ENCODE measurements at places on chromosomes 7 and 10.

GRCh38 chr10:2228320-2228901 is 491.1 kb upstream of the ADARB2 start:
- DNase-seq, result no peak

DNA sequence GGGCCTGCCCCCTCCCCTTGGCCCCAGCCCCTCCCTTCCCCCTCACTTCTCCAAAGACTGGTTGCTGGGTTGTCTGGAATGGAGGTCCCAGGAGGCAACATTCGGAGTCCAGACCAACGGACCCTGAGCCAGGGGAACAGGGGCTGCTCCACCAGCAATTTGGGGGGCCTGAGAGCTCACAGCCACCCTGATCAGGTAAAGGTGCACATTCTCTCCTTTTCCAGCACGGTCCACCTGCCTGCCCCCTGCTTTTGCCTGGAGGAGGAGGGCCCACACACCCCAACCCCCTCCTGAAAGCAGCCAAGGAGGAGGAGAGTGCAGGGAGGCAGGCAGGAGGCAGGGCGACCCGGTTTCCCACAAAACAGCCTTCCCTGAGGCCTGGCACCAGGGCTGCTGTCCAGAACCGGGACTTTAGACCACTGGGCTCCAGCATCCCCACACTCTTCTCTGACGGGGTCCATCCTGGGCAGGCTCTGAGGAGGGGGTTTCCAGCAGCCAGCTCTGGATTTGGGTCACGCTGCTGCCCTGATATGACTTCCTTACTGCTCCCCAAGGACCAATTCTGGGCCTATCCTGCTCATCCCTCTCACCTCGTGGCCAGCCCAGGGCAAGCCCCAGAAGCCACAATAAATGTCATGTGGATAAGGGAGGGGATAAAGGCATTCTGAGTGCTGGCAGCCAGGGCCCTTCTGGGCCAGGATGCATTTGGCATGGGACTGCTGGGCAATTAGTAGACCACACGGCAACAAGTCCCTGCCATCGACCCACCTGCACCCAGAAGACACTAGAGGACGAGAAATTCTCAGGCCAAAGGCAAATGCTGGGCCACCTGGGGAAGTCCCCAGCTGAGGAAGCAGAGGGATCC is 1.1 kb upstream of the CAMK2B start:
- no peak for DNase-seq

- no peak for DNase-seq
These were observed 25.4 kb downstream of the CYP2C9 start for GRCh38 chr10:94963901-94964300.

DNA sequence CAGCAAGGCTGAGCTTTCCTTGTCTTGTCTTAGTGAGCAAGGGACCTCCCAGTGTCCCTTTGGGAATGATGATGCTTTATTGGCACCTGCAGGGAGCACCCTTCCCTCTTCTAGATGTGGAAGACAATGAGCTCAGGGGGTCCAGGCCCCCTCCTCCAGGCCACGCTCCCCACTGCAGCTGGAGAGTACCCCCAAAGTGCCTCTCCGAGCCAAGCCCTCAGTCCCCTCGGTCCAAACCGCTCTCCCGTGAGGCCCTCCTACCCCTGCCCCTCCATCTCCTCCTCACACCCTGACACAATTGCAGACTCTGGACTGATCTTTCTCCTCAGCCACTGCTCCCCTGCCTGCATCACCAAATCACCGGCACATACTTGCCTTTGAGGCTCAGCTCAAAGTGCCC is 16.7 kb downstream of the RBP3 start:
- no peak for DNase-seq

GRCh38 chr7:1566687-1567048 is 3.2 kb downstream of the PSMG3 start:
- DNase-seq, result no peak

GRCh38 chr7:132941905-132942304 is 140.0 kb downstream of the CHCHD3 start:
- DNase-seq, result no peak

GRCh38 chr10:71687480-71687879 is 32.1 kb downstream of the C10orf105 start:
- DNase-seq, result no peak
